Stimulated activated CD8-positive, alpha-beta memory T cell treated with anti-CD3 and anti-CD28 coated beads, Interleukin-15, amount 100 ng/mL, for 48 hours (primary cell): ENCODE measurements at places on chromosomes 16 and 17.

DNA sequence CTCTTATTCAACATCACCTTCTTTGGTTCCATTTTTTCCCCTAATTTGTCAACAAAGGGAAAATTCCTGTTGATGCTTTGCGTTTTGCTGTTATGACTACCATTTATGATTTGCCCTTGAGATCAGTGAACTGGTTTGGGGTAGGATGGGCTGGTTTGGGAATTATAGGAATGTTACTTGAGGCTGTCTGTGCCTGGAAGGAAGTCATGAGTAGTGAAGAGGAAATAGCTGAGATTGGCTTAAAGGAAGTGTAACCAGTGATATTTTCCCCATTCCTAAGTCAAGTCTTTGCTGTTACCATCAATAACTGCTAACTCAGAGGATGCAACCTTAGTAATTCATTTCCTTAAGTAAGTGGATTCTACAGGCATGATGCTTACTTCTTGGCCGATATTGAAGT, 179.2 kb downstream of the MAP2K6 start:
- no peak for DNase-seq

GRCh38 chr17:5234645-5235576, at the start of gene SCIMP:
Gene SCIMP, minus strand, starts transcription at chr17:5234860. Its CDS starts 105 bp downstream, at chr17:5234755.
- no peak for DNase-seq

- no peak for DNase-seq
These were observed 26.1 kb upstream of the C16orf78 start for GRCh38 chr16:49347476-49347875.

- no peak for DNase-seq
These were observed 58.3 kb downstream of the AKAP1 start for GRCh38 chr17:57143361-57143760.

DNA sequence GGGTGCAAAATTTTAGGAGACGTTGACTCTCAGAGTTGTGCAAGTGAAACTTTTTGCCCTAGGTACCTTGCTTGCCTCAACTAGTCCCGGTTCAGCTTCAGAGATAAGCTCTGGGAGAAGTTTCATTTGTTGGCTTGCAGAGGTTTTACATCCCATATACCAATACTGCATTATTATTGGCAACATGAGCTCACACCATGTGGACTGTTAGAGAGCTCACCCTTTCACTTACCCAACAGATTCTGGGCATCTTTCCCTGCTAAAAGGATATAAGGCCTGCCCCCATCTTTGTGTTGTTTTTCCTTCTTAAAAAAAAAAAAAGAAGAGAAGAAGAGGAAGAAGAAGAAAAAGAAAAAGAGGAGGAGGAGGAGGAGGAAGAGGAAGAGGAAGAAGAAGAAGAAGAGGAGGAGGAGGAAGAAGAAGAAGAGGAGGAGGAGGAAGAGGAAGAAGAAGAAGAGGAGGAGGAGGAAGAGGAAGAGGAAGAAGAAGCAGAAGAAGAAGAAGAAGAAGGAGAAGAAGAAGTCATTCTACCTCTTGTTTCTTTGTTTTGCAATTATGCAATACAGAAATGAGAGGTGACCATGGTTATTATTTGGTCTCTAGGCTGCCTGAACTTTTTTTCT, 292.6 kb upstream of the IRX3 start:
- DNase-seq = no peak

- no peak for DNase-seq
These were observed 993 bp downstream of the ERN1 start for GRCh38 chr17:64128787-64129514.

DNA sequence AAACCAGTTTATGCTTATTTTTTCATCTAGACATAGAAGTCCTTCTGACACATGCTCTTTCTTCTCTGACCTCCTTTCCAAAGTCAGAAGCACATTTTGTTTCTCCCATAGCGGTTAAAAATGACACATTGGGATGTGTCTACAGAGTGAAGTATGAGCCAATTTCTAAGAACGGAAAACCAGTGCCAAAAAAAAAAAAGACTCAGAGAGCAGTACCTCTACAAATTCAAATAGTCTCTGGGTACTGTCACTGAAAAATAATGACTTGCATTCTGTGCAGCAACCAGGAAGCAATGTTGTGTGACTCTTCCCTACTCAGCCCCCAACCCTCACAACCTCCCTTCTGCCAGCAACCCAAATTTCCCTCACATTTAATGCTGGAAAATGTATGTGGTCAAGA, 145.5 kb upstream of the PMFBP1 start:
- DNase-seq = no peak

DNA sequence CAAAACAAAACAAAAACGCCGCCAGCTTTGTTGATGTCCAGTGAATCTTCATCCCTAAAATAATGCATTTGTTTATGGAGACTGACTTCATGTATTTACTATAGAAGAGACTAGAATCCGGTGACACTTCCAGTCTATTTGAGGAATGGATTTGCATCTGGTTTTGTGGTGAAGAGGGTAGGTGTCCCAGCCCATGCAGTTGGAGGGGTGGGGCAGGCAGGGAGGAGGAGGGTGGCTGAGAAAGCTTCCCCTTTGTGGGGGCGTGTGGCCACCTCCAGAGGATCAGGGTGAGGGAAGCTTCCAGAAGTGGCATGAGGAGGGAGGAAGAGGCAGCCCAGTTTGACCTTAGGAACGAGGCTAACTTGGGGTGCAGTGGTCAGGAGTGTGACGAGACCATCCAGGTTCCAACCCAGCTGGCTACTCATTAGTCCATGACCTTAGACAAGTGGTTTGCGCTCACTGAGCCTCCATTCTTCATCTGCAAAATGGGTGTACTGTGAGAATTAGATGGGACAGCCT, 69.5 kb downstream of the CMIP start:
- no peak for DNase-seq

DNA sequence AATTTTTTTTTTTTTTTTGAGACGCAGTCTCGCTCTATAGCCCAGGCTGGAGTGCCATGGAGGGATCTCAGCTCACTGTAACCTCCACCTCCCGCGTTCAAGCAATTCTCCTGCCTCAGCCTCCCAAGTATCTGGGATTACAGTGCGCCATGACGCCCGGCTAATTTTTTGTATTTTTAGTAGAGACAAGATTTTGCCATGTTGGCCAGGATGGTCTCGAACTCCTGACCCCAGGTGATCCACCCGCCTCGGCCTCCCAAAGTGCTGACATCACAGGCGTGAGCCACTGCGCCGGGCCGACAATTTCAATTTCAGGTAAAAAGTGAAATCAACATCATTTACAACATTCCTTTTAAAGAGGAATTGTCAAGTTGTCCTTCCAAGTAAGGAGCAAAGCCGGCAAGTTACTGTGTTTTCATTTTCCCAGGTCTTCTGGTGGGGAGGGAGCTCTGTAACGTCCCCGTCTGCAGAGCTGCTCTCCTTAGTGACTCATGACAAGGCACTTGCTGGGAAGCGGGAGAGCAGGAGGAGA, 873 bp downstream of the NPLOC4 start:
- no peak for DNase-seq

- DNase-seq = no peak
These were observed 37.8 kb downstream of the MSI2 start for GRCh38 chr17:57294101-57294500.

- no peak for DNase-seq
These were observed 10.3 kb downstream of the MYH11 start for GRCh38 chr16:15846510-15846909.

DNA sequence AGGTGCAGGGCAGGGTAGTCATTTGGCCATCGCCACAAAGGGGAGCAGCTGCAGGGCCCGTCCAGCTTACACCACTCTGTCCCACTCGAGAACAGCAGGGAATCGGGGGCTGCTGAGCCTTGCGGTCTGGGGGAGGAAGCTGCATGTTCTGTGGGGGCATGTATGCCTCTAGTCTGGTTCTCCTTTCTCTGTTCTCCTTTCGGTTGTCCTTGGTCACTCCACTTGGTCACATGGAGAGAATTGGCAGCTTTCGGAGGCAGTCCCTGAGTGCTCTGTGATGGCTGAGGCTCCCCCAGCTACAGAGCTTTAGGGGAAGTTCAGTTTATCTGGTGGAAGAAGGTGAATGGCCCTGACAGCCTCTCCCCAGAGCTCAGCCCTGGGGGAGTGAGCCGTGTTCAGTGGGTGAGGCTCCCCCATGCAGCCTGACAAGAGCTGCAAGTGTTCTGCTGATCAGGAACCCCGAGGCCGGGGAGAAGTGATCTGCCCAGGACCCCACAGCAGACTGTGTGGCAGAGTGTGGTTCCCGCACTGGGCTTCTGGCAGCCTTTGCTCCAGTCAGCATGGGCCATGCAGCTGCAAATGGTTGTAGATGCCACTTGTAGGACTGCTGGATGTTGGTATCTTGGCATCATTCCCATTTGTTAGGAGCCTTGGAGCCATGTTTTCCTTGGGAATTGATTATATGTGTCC, 22.3 kb upstream of the SMPD3 start:
- no peak for DNase-seq

DNA sequence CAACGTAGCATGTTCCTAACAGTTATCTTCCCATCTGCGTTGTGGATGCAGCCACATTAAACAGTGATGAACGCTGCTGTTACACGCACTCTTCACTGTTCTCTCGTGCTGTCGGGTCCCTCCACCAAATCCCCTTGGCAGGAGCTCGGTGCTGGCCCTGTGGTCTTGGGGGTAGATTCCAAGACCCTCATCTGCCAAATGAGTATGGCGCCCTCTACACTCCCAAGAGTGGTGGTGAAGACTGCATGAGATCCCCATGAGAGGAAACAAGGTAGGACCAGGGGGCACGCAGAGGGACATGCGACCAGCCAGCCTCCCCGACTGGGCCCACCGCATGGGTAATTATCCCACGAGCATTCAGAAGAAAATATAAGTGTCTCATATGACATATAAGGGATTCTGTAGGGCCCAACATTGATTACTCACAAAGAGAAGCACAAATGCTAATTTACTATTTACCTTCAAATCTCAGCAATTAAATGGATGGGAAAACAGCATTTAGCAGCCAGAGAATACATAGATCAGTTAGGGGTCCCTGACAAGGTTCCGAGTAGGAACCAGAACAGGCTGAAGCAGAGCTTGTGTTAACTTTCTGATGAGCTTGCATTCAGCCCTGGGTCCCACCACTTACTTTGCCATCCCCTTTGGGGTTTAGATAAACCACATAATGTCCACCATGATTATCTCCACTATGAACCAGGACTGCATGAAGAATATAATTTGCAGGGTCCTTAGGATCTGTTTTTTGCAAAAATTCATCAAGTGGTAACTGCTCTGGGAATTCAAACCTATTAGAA, 23.8 kb downstream of the LITAFD start:
- DNase-seq = no peak

DNA sequence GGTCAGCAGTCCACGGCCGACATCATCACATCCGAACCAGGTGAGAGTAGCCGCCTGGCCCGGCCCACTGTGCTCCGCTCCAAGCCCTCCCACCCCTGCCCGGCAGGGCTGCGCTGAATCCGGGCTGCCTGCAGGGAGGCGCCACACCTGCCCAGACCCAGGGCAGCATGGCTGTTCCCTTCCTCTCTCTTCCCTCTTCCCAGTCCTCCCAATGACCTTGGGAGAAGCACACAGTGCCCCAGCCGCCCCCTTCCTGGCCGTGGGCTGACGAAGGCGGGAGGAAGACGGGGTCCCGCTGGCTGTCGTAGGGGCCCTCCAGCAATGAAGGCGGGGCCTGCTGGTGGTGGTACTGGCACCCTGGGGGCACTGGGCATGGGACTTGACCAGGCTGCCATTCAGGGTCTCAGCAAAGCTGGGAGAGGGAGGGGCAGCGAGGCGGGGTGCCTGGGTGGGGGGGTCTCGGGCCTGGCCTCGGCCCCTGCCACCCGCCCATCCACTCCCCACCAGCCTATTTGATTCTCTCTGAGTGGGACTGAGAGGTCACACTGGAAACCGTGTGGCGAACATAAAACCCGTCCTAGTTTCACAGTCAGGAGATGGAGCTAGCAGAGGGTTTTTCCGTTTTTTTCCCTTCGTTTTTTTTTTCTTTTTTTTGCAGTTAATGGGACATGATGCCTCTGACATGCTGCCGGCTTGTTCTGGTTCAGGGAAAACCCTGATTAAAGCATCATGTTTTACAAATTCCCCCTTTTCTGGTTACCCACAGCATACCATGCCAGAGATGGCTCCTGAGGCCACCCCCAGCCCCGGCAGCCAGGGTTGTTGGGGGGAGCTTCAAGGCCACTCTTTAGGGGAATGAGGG, 50.6 kb downstream of the BAHCC1 start:
- DNase-seq = no peak

DNA sequence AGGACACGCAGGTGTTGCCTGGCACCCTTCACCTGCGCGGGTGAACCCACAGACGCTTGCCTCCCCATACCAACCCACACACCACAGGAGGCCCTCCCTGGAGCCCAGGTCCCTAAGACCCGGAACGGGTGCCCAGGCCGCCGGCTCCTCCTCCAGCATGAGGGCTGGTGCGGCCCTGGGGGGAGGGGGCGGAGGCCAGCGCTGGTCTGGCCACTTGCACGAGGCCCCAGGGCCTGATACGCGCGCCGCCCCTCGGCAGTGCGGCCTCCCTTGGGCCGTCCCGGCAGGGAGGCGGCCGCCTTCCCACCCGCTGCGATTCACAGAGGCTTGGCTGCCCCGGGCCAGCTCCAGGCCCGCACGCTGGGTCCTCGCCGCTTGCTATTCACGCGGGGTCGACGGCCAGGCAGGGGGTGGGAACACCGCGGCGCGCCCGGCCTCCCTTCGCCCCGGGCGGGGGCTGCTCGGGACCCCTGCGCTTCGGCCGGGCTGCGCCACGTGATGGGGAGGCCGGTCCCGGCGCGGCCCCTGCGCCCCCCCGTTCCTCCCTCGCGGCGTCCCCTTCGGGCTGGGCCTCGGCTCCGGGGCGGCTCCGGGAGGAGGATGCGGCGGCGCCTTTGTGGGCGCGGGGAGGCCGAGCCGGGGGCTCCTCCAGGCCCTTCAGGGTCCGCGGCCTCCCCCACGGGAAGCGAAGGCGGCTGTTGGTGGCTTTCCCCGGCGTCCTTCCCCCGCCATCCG, 685 bp downstream of the FASN start:
- DNase-seq = no peak

DNA sequence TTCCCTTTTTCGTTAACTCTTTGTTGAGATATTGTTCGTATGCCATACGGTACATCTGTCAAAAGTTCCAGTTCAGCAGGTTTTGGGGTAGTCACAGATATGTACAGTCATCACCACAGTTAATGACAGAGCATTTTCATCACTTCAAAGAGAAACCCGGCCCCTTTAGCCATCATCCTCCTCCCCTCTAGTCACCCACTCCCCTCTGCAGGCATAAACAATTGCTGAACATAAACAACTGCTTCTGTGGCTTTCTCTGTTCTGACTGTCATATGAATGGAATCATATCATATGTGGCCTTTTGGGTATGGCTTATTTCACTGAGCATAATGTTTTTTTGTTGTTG, 59.3 kb downstream of the RNF213 start:
- no peak for DNase-seq

GRCh38 chr16:52963212-52963854, 89.4 kb downstream of the CHD9NB start:
- DNase-seq = no peak
